ENCODE measurements at places on chromosomes 7 and 10. TPM values are rescaled to one million over a fixed set of nuclear protein-coding genes. Genes with fewer than 3 reads are reported as not detected.

DNA sequence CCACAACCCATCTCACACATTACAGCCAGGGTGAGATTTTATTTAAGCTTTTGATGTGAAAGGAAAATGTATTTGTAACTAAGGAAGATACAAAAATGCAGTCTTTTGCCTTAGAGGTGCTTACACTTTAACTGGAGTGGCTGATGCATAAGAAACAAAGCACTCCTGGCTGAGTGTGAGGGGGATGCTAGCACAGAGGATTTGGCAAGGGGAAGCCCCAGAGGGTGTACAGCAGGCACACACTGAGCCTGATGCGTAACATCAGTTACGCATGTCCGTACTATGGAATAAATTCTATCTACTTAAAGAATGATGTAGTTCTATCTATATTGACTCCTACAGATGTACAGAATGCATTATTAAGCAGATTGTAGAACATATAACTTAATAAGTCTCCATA lies 17.8 kb downstream of the GIMAP8 start:
- H3K27ac ChIP-seq, result no peak overlapping the region
- no peak overlapping the region for H3K4me3 ChIP-seq
- H3K36me3 ChIP-seq, result no peaks in the 10 kb centered on the region
- no peak for DNase-seq

- no peaks in the 10 kb centered on the region for H3K36me3 ChIP-seq
- H3K4me3 ChIP-seq, result no peak overlapping the region
- no peak overlapping the region for H3K27ac ChIP-seq
- DNase-seq, result no peak
- H3K27me3 ChIP-seq, result no peaks in the 10 kb centered on the region
Observed at GRCh38 chr7:47464266-47464665, 117.6 kb downstream of the TNS3 start.

Gene LBX1
- 1.0 TPM for total RNA-seq

DNA sequence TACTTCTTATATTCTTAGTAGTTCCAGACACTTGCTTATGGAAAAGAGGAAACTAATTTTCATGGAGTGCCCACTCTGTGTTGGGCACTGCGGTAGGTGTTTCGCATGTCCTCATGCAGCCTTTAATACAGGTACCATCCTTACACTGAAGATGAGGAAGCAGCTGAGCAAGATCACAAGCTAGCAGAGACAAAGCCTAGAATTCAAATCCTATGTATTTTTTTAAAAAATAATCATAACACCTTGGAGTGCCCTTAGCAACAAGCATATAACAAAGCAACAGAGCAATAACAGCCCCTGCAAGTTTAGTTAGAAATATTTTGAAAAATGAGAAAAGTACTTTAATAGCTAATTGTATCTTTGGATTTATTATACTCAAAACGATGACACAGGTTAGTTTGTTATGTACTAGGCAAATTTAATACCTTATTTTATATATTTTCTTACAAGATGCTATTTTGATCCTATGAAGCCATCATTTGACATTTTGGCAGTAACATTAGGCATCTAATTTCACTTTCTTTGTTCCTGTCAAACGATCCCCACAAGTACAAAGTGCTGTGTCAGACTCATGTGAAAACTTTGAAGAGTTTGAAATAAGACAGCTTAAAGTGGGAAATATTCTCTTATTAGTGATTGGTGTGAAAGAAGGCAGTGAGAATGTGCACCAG lies 245.8 kb downstream of the CDK14 start:
- H3K4me3 ChIP-seq, result no peak overlapping the region
- no peaks in the 10 kb centered on the region for H3K27me3 ChIP-seq
- H3K4me1 ChIP-seq, result no peaks in the 10 kb centered on the region
- no peak for DNase-seq

DNA sequence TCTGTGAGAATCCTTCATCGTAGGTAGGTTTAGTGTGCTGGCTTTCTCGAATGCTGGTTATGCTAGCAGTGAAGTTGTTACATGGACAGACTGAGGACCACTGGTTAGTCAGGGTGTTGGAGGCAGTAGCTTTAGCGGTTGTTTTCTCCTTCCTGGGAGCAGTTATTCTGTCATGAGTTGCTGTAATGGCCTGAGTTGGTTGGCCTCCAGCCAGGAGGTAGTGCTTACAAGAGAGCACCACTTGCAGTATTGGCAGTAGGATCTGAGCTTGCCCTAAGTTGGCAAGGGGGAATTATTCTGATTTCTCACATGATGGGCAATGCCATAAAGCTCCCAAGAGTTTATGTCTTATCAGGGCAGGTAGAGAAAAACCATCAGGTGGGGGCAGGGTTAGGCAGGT lies 58.0 kb downstream of the IPMK start:
- H3K4me3 ChIP-seq, result no peak overlapping the region
- no peak for DNase-seq
- no peak overlapping the region for H3K27ac ChIP-seq
- H3K4me1 ChIP-seq, result no peaks in the 10 kb centered on the region

Gene TMUB1
- 44.9 TPM for total RNA-seq

- DNase-seq, result peak; percentile 85
- H3K4me3 ChIP-seq, result peak overlapping the region; percentile 89
- no peaks in the 10 kb centered on the region for H3K36me3 ChIP-seq
- H3K27me3 ChIP-seq, result peaks cover 11% of the 10 kb centered on the region
- no peak overlapping the region for H3K27ac ChIP-seq
Observed at GRCh38 chr10:128211953-128212727, 85.9 kb upstream of the MKI67 start.

GRCh38 chr10:101330631-101331225 lies 23.2 kb upstream of the BTRC start:
- peaks cover 10% of the 10 kb centered on the region for H3K27me3 ChIP-seq
- H3K4me3 ChIP-seq, result no peak overlapping the region
- H3K36me3 ChIP-seq, result no peaks in the 10 kb centered on the region
- no peak for DNase-seq
- peaks cover 7% of the 10 kb centered on the region for H3K4me1 ChIP-seq

DNA sequence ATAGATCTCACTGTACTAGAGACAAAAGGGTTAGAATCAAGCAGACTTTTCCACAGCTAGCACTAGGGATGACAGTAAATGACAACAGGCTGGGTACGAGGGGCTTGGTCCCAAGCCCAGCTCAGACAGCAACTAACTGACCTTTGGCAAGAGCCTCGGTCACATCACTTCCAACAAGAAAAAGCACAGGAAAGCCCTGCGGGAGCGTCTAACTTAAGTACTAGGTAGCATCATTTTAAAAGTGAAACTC lies 22.8 kb downstream of the CALML3 start:
- H3K36me3 ChIP-seq, result peaks cover 3% of the 10 kb centered on the region
- DNase-seq, result no peak

GRCh38 chr10:67827811-67828210 lies 10.2 kb downstream of the DNAJC12 start:
- no peak overlapping the region for H3K27ac ChIP-seq
- no peak overlapping the region for H3K4me3 ChIP-seq
- DNase-seq, result no peak
- no peaks in the 10 kb centered on the region for H3K4me1 ChIP-seq
- H3K27me3 ChIP-seq, result no peaks in the 10 kb centered on the region

DNA sequence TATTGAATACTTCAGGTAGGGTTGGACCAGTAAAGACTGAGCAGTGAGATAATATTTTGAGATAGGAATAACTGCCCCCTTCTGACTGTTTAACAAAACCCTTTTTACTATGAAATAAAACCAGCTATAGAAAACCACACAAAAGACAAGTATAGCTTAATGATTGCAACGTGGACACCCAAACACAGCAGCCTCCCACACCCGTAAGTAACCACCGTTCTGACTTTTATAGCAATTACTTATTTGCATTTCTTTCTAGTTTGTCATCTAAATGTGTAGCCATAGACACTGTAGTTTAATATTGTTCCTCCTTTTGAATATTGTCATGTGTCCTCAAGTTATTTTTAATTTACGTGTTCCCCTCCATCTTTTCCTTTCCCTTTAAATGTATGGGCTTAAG lies 42.9 kb upstream of the SYPL1 start:
- H3K27ac ChIP-seq, result no peak overlapping the region
- no peak for DNase-seq
- H3K4me1 ChIP-seq, result peaks cover 4% of the 10 kb centered on the region
- peaks cover 4% of the 10 kb centered on the region for H3K27me3 ChIP-seq

Gene FKBP9
- 78.0 TPM for total RNA-seq

DNA sequence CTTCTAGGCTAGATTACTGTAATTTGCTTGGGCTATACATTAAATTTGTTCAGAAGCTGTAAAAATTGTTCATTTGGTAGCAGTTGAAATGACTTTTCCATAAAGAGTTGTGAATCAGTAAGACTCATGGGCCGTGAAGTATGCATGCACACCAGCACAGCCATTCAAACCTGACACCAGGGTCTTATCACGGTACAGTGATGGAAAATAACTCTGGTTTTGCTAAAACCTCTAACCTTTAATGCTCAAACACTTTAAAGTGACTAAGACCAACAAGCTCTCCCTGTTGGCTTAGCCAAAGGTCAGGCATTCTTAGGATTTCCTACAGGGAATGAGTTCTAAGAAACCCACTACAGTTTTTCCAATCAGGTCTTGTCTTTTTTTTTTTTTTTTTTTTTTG lies 11.5 kb downstream of the ARL3 start:
- peaks cover 13% of the 10 kb centered on the region for H3K36me3 ChIP-seq
- H3K27me3 ChIP-seq, result no peaks in the 10 kb centered on the region
- H3K4me3 ChIP-seq, result no peak overlapping the region
- peaks cover 4% of the 10 kb centered on the region for H3K4me1 ChIP-seq
- DNase-seq, result no peak

Gene KIF20B
- 51.3 TPM for total RNA-seq

DNA sequence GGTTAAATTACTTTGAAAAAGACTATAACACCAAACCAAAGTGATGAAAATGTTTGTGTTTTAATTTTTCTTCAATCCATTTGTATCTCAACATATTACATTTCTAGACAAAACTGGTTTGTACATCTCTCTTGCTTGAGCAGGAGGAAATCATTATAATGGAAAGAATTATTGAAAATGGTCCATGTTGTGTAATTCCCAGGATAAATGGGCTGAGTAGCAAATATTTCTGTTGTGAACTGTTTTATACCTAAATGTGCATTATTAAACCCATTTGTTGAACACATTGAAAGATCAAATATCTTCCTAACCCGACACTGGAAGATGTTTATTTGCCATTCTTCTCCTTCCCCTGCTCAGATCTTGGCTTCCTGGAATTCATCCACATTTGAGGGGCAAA lies 14.1 kb upstream of the CDK6 start:
- H3K27ac ChIP-seq, result no peak overlapping the region
- no peaks in the 10 kb centered on the region for H3K27me3 ChIP-seq
- H3K36me3 ChIP-seq, result no peaks in the 10 kb centered on the region
- H3K4me1 ChIP-seq, result peaks cover 7% of the 10 kb centered on the region

- no peak for DNase-seq
- no peak overlapping the region for H3K27ac ChIP-seq
- no peaks in the 10 kb centered on the region for H3K36me3 ChIP-seq
Observed at GRCh38 chr10:78699971-78700370, 368.8 kb upstream of the ZMIZ1 start.

DNA sequence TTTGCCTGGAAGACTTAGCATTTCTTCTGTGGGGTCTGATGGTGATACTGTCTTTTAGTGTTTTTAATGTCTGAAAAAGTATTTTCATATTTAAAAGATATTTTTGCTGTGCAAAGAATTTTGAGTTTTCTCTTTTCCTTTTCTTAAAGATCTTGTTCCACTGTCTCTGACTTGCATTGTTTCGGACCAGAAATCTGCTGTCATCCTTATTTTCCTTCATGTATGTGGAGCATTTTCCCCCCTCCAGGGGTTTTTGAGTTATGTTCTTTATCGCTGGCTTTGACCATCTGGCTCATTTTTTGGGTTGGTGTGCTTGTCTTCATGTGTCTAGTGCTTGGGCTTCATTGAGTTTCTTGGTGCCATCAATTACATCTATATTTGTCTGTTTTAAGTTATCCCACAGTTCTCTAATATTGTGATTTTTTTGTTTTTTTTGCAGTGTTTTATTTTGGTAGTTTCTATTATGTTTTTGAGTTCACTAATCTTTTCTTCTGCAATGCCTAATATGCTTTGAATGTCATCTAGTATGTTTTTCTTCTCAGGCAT lies 119.9 kb downstream of the MGMT start:
- no peaks in the 10 kb centered on the region for H3K4me1 ChIP-seq
- no peak overlapping the region for H3K27ac ChIP-seq
- peaks cover 46% of the 10 kb centered on the region for H3K36me3 ChIP-seq
- H3K4me3 ChIP-seq, result no peak overlapping the region
- no peaks in the 10 kb centered on the region for H3K27me3 ChIP-seq

DNA sequence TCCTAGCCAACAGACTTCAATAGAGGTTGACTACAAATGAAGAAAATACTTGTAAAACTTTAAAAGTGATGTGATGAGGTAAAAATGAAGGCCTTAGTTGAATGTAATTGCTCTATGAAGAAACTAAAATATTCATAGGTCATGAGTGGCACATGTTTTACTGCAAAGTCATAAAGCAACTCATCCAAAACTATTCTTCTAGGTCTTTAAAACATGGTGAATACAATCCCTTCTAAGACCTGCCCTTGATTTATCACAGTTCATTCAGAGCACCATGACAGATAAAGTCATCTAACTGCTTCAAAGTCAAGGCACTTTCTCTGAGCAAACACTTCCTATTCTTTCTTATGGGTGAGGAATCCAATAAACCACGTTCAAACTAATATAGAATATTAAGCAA lies 713.5 kb downstream of the SORCS1 start:
- no peak for DNase-seq
- H3K27ac ChIP-seq, result no peak overlapping the region
- H3K4me3 ChIP-seq, result no peak overlapping the region
- no peaks in the 10 kb centered on the region for H3K27me3 ChIP-seq
- H3K4me1 ChIP-seq, result no peaks in the 10 kb centered on the region

DNA sequence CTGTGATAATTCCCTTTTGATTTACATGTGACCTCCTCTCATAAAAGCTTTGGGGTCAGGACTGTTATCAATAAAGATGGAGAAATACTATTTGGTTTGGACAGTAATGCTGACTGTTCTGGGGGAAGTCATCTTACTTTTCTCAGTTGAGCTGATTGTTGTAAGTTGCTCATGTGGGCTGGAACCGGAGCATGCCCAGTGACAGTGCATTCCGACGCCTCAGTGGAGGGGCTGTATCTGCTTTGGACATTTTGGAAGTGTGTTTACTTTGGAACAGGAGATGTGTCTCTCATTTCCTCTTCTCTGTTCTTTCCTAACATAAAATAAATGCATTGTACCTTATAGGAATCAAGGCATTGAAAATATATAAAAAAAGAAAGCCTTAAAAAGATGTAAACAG lies 30.1 kb downstream of the RBM33 start:
- no peaks in the 10 kb centered on the region for H3K27me3 ChIP-seq
- peaks cover 19% of the 10 kb centered on the region for H3K4me1 ChIP-seq
- H3K36me3 ChIP-seq, result peaks cover 2% of the 10 kb centered on the region
- no peak overlapping the region for H3K4me3 ChIP-seq

DNA sequence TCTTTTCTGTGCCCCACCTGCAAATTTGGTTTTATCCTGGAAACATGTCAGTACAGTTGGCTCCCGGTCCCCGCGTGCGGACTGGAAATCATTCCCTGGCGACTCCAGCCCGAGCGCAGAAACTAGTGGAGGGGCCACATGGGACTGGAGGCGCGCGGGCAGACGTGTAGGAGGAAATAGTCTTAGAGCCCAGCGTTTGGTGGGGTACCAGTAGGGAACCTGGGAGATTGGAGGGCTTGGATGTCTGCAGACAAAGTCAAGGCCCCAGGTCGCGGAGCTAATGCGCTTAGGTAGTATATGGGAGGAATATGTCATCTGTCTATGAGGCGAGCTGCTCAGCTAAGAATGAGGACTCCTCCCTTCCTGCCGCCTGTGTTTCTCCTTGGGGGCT lies 1.3 kb downstream of the GALNT17 start:
- H3K4me1 ChIP-seq, result peaks cover 20% of the 10 kb centered on the region
- peak; percentile 6 for DNase-seq
- H3K27me3 ChIP-seq, result peaks cover 54% of the 10 kb centered on the region
- peak overlapping the region; percentile 90 for H3K4me3 ChIP-seq
- no peaks in the 10 kb centered on the region for H3K36me3 ChIP-seq

Gene CCDC172
- total RNA-seq, result not detected

- H3K36me3 ChIP-seq, result no peaks in the 10 kb centered on the region
- no peak for DNase-seq
- H3K4me3 ChIP-seq, result peak overlapping the region; percentile 16
- H3K27ac ChIP-seq, result no peak overlapping the region
- peaks cover 20% of the 10 kb centered on the region for H3K4me1 ChIP-seq
Observed at GRCh38 chr10:43692051-43692825, 43.6 kb upstream of the ZNF32 start.
